ENCODE measurements at places on chromosomes 1 and 21.

DNA sequence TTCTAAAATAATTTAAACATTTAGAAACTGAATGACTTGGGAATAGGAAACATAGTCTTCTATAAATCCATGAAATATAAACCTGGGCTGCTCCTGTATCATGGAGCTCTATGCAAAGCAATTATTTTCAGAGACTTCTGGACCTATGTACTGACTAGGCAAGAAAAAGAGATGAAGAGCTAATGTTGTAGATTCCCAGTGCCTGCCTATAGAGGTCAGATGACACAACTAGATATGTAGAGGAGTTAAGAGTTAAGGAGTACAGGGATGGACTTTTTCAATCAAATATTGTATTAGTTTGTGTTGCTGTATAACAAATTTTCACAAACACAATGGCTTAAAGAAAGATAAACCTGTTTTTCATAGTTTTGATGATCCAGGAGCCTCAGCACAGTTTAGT, 1434.5 kb downstream of the KCNT2 start:
- no peak for DNase-seq

GRCh38 chr1:19348441-19349198, 36.5 kb downstream of the SLC66A1 start:
- DNase-seq: no peak

DNA sequence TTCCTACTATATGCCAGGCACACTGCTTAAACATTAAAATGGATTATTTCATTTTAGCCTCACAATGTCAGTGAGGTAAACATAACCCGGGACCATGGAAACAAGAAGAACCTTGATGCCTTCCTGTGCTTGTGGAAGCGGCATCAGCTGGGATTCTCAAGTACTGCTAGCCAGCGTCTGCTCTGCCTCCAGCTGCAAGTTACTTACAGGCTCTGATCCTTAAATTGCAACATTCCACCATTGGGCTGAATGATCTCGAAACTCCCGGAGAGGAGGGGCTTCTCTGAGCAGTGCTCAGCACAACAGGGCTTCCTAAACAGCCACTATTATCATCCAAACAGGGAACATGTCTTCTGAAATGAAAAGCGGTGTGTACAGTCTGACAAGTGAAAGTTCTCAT, 6.7 kb upstream of the MAN1C1 start:
- DNase-seq: no peak

DNA sequence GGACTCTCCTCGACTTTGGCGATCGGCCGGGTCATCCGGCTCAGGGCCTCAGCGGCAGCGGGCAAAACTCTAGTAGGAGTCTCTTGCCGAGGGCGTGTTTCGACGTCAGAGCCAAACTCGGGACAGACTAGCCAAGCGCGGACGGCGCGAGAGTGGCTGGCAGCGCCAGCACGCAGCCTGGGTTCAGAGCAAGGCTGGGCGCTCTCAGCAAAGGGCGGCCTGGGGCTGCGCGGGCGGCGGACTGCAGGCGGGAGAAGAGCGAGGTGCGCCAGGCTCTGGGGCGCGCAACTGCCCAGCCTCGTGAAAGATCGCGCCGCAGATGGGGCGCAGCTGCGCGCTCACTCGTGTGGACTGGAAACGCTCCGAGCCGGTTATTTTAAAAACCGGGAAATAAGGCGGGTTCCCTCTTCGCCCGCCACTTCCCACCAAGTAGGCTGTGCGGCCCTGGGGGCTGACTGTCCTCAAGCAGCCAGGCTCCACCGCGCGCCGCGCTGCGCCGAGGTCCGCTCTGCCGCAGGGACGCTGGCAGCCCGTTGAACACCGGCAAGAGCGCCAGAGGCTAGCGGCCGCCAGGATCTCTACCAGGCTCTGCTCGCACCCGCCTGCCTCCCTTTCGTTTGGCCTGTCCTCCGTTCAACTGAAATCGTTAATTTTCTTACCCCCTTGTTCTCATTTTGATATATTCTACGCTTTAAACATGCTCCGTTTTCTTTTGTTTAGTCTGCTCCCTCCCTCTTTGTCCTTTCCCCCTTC, 2.4 kb downstream of the ALX3 start:
- no peak for DNase-seq

- DNase-seq: no peak
These were observed 39.9 kb downstream of the STPG1 start for GRCh38 chr1:24373710-24374109.

GRCh38 chr1:113429461-113430153, 39.3 kb downstream of the MAGI3 start:
- DNase-seq: no peak

GRCh38 chr1:207397525-207397926, 56.6 kb upstream of the CR2 start:
- no peak for DNase-seq

DNA sequence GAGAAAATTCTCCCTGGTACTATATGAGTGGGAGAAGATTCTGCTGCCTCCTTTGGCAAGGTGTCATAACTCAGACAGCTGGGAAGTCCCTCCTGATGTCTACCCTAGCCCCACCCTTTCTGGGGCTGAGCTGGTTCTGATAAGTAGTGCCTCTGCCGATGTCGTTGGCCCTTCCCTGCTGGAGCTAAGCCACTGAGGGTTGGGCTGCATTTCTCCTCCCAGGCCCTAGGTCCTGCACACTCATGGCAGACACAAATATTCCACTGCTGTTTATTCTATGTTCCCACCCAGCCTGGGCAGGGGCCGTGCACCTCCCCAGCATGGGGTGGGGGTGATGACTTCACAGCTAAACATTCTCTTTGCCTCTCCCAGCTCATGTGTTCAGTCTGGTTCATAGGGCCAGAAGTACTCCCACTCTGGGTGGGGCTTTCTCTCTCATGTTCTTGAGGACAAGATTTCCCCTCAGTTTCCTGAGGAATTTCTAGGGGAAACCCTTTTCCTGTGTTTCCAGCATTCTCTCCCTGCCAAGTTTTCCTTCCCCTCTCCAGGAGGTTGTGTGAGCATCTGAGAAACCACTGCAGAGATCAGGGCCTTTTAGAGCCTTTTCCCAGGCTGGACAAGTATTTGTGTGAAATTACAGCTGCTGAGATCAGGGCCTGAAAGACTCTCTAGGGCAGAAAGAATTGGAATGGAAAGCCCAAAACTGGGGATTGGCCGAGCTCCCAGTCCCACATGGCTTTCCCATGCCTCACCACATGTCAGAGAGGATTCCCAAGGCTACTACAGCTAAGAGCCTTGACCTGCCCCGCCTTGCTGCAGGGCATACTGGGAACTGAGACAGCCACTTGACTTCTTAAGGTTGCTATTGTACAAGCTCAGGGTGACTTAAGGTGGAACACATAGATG, 66.2 kb downstream of the ATP2B4 start:
- DNase-seq: no peak

DNA sequence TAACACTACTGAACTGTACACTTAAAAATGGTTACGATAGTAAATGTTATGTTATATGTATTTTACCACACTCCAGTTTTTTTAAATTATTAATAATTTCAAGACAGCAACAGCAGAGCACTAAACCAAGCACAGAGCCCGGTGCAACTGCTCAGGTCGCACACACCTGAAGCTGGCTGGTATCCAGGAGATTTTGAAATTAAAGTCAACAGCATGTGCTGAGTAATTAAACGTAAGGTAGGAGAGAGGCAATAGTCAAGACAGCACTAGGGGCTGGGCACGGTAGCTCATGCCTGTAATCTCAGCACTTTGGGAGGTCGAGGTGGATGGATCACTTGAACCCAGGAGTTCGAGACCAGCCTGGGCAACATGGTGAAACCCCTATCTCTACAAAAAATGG, 35.1 kb upstream of the SLC30A10 start:
- no peak for DNase-seq

DNA sequence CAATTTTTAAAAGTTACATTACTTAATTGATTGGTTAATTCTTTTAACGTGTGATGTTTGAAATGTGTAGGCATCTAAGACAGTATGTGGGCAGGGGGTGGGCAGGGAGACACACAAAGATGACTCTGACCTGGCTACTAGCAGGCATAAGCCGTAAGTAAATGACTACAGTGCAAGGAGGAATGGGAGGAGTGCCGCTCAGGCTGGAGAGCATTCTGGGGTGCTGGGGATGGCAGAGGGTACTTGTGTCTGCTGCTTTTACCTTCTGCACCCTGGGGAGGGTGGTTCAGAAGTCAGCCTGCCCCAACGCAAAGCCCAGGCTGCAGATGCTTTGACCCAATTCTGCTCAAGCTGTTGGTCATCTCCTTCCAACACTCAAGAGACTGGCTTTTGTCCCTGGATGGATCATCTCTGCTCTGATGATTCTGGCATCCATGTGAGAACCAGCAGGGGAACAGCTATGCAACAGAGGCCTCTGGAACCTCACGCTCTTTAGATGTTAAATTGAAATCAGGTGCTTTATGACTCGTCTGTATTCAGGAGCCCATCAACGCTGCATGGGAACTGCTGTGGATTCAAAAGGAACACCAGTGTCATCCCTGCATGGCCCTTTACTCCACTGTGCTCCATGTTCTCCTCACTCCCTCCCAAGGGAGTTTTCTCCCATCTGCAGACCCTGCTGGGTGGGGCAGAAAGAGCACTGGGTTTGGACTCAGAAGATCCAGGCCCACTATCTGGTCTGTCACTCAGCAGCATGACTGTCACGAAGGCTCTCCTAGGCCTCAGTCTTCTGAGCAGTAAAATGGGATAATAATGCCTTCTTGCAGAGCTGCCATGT, 78.8 kb downstream of the FAM78B start:
- DNase-seq: no peak

- no peak for DNase-seq
These were observed 21.0 kb upstream of the ARTN start for GRCh38 chr1:43912607-43913006.

DNA sequence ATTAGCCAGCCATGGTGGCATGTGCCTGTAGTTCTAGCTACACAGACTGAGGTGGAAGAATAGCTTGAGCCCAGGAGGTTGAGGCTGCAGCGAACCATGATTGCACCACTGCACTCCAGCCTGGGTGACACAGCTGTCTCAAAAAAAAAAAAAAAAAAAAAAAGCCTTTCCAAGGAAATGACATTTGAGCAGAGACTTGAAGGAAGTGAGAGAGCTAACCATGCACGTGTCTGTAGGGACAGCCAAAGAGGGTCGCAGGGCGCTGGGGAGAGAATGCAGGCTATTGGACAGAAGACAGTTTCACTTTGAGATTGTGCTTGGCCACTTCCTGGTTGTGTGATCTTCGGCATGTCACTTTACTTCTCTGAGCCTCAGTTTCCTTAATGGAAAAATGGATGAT, 6.8 kb downstream of the HCRTR1 start:
- no peak for DNase-seq

GRCh38 chr1:202781180-202781579, 27.0 kb downstream of the KDM5B start:
- no peak for DNase-seq

- no peak for DNase-seq
These were observed 11.9 kb downstream of the COL6A1 start for GRCh38 chr21:45993210-45994085.

DNA sequence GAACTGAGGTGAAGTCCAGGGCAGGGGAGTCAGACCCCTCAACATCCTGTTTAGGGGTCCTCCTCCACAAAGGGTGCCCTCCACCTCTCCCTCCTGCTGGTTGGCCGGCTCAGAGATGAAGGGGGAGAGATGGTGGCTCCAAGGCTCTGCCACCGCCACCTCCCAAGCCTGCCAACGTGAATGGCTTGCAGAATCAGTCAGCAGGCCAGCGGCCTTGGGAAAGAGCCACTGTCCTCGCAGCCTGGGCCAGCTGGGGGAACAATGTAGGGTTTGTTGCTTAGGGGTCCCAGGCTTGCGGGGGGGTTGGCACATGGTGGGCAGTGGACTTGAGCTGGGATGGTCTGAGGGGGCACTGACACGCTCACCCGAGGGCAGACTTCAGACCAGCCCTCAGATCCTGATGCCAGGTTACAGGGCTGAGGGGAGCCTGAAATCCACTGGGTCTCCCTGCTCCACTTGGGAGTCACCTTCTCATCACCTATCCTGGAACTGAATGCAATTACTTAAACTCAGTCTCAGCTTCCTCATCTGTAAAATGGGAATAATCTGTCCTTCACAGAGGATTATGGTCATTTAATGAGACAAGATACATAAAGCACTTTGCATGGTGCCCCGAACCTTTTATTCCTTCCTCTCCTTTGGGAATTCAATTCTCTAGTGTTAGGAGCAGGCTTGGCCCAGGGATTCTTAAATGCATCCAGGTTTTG, 8.3 kb downstream of the GPR37L1 start:
- no peak for DNase-seq

GRCh38 chr1:202023001-202023433, 12.6 kb downstream of the ELF3 start:
- no peak for DNase-seq

GRCh38 chr21:43944078-43944633, 68.0 kb upstream of the TRAPPC10 start:
- no peak for DNase-seq

DNA sequence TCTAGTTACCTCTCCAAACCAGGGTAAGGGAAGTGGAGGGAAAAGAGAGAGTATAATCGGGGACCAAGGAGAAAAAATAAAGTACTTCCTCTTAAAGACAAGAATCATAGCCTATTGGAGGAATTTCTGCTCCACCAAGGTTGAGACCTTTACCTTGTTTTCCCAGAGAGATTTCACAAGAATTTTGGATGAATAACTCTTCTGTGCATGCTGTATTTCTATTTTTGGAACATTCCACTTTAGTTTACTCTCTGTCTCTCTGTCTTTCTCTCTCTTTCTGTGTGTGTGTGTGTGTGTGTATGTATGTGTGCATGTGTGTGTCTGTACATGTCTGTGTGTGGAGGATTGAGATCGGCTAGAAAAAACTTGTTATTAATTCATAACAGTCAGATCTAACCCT, 318.4 kb upstream of the RGS18 start:
- no peak for DNase-seq

GRCh38 chr1:110676970-110677369, 2.2 kb upstream of the KCNA3 start:
- no peak for DNase-seq

DNA sequence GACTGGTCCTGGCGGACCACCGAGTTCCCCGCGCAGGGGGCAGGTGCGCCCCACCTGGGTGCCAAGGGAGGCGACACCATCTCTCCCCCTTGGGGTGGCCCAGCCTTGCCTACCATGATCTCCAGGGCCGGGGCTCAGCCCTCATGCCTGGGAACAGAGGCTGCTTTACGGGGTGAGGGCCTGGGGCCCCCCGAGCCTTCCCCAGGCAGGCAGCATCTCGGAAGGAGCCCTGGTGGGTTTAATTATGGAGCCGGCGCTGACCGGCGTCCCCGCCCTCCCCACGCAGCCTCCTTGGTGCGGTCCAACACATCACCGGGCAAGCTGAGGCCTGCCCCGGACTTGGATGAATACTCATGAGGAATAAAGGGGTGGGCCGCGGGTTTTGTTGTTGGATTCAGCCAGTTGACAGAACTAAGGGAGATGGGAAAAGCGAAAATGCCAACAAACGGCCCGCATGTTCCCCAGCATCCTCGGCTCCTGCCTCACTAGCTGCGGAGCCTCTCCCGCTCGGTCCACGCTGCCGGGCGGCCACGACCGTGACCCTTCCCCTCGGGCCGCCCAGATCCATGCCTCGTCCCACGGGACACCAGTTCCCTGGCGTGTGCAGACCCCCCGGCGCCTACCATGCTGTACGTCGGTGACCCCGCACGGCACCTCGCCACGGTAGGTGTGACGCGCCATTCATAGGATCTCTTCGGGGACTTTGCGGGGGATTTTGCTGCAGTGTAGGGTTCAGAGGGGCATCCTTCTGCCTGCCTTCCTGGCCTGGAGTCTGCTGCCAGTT, 38.2 kb downstream of the TP73 start:
- no peak for DNase-seq

Measured in activated CD8-positive, alpha-beta memory T cell treated with anti-CD3 and anti-CD28 coated beads for 1 hour (primary cell).